Right renal cortex interstitium (tissue), 3 donors: ENCODE measurements at places on chromosomes 7 and 10. TPM values are rescaled to one million over a fixed set of nuclear protein-coding genes. Genes with fewer than 3 reads are reported as not detected.

FAM180A gene
- polyA plus RNA-seq, result not detected

CPED1 gene
- polyA plus RNA-seq, result 36.9 TPM

GNG11 gene
- polyA plus RNA-seq, result 46.4 TPM

CACNA2D1 gene
- 27.1 TPM for polyA plus RNA-seq

MCU gene
- 48.4 TPM for polyA plus RNA-seq

EBF3 gene
- 0.79 TPM for polyA plus RNA-seq

SLC39A12 gene
- polyA plus RNA-seq, result not detected
